NCI-H1105 (cell line): ENCODE measurements at places on chromosomes 13 and 19.

GRCh38 chr19:3333662-3334061 lies 32.7 kb upstream of the NFIC start:
- DNase-seq, result no peak

DNA sequence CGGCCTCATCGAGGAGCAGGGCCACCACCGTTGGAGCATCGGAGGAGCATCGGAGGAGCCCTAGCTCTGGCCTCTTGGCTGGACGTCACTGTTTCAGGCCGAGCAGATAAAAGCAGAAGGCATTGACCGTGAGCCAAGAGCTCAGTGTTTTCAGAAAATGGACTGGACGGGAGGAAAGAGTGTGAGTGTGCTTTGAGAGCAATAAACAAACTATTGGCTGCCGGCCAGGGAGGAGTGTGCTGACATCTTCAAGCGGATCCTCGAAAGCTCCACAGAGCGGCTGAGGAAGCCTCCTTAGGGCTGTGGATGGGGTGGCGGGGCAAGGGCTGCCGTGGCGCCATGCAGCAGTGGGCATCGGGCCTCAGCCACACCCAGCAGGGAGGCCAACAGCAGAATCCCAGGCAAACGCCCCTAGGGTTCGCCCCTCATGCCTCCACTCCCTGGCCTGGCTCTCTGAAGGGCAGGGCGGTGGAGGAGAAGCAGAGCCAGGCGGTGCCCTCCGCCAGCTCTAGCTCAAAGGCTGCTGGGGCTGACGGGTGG lies 41.8 kb downstream of the IRS2 start:
- peak; percentile 85 for DNase-seq

- no peak for DNase-seq
Measured at GRCh38 chr13:51943721-51944120, 67.5 kb downstream of the ATP7B start.

DNA sequence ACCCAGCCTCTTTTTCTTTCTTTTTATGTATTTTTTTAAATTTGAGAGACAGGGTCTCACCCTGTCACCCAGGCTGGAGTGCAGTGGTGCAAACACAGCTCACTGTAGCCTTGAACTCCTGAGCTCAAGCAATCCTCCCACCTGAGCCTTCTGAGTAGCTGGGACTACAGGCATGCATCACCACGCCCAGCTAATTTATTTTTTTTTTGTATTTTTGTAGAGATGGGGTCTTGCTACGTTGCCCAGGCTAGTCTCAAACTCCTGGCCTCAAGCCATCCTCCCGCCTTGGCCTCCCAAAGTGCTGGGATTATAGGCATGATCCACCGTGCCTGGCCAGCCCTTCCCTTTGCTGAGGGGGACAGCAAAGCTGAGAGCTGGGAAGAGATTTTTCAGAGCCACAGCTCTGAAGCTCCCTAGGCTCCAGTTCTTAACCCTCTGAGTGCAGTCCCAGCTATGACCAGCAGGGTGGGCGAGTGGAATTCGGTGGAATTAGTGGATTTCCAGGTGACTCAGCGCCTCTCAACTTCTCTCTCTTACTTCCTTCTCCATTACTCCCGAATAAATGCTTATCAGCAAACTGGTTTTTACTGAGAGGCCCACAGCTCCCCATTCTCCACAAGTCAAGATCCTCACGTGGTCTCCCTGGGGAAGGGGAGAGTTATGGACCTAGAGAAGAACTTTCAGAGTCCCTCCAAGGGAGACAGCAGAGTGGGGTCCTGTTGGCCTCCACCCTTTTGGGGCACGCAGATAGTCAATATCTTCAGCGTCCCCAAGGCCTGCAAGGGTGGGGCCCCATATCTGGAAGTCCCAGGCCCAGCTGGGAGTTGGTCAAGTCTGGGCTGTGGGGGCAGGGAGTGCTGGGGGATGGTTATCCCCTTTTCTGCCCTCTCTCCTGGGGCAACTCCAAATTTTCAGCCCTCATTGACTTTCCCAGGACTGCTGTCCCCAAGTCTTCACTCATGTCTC lies 1.2 kb downstream of the BLVRB start:
- DNase-seq, result peak; percentile 41

DNA sequence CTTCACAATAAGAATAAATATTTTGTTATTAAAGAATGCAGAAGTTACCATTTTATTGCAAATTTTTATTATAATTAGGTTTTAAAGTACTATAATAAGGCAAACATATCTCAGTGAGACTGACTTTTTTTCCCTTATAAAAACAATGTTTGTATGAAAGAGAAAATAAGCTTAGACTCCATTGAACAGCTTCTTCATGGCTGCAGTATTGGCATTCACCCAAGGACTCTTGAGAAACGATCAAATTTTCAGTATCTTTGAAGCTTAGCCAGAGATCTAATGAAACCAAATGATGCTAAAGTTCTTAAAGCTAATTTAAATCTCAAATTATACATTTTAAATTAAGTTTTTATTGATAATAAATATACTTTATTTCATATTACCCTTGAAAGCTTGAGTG lies 128.3 kb downstream of the GGACT start:
- DNase-seq, result no peak

GRCh38 chr13:48317511-48318376 lies 14.2 kb downstream of the RB1 start:
- DNase-seq, result no peak

DNA sequence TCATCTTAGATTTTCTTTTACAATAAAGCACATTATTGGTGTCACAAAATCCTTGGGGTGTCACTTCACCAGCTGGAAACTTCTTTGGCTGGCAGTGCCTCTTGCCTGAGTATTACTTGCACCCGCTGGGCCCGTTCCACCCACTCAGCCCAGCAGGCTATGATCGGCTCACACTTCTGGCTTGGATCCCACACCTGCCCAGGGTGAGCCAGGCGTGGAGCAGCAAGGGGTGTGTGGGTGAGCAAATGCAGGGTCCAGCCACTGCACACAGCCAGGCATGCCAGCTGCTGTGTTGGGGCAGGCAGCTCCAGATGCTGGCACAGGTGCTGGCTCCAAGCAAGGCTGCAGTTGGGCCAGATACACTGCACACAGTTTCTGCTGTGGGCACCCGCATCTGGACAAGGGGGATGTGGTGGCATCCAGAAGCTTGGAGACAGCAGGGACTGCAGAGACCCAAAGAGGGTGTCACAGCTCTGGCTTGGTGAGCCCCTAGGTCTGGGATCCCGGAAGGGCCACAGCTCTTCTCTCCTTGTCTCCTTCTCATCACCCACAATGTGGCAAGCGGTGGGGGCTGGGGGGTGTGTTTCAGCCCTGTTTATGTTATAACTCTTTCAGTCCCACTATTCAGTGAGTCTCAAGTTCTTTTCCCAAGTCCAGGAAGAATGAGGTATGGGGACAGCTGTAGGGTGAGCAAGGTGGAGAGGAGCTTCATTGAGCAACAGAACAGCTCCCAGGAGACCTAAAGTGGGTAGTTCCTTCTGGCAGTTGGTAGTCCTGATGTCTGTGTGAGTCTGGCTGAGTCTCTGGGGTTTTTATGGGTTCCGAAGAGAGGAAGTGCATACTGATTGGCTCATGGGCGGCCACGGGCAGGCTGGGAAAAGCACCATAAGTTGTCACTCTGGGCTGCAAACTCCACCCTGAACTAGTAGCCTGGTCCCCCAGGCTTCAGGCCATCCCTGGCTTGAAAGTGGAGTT lies 25.3 kb upstream of the TBC1D4 start:
- DNase-seq, result peak; percentile 44

DNA sequence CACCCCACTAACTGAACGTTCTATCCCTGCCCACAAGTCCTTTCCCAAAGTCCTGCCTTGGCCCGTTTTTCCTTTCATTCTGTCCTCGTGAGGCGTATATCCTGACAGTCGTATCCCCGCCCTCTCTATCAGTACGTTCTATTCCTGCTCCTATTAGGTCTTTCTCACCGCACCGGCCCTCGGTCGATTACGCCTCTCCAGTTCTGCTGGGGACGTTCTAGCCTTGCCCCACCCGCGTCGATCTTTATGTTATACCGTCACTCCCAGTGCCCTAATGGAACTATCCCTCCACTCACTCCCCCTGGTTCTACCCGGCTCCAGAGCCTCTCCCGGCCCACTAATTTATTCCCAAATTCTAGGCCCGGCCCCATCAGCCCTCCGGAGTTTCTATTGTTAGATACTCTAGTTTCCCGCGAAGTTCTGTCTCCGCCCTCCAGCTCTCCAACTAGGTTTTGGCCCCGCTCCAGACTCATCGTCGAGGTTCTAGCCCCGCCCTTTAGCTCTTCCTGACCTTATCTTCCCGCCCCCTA lies 2.0 kb downstream of the PLAUR start:
- DNase-seq, result no peak

DNA sequence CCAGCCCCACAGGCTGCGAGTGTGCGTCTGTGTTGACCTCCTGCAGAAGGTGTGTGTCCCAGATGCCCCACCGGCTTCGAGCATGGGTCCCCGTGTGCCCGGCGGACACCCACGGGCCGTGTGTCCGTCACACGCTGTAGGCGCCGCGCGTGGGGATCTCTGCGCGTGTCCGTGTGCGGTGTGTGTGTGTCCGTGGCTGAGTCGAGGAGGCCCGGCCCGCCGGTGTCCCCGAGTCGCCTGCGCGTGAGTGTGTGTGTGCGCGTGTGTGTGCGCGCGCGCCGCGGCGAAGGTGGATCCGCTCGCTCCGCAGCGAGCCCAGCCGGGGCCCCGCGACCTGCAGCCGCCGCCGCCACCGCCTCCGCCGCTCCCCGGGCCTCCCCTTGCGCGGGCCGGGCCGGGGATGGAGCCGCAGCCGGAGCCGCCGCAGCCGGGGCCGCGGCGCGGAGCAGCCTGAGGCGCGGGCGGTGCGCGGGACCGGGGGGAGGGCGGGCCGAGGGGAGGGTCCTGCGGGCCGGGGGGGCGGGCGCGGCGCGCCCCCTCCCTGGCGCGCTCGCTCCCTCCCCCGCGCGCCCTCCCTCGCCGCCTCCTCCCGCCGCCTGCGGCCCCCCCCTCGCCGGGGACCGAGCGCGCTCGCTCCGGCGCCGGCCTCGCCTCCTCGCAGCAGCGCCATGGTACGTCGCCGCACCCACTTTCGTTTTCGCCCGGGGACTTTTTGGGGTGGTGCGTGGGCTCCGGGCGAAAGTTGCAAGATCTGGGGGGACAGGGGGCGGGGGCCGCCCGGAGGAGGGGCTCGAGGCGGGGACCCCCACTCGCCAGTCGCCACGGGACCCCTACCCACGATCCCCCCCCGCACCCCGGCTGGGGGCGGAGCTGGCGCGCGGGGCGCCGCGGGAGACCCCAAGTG lies 7.1 kb upstream of the NFIC start:
- no peak for DNase-seq

DNA sequence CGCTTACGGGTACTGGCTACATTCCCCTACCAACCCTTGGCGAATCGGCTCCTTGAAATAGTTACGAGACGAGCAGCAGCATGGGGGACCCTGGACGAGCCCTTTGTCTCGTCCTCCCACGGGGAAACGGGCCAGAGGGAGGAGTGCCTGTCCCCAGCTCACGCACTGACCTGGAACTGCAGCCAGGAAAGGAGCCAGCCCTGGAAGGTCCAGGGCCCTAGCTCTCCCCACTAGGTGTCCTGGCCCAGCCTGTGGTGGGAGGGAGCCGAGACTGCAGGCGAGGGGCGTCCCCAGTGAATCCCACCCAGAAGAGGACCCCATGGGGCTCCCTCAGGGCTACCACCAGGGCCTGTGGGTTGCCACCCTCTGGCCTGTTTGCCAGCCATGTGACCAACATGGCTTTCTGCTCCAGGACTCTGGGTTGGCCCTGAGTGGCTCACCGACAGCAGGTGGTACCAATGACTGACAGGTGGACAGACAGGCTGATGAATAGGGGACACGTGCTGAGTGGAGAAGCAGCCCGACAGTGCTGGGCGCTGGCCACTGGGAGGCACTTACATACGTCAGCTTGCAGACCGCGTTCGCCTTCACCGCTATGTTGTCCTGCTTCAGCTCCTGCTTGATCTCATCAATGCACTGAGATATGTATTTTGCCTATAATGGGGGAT lies 13.2 kb downstream of the AP3D1 start:
- no peak for DNase-seq

GRCh38 chr19:10292789-10293636 lies 3.3 kb downstream of the ICAM5 start:
- no peak for DNase-seq

DNA sequence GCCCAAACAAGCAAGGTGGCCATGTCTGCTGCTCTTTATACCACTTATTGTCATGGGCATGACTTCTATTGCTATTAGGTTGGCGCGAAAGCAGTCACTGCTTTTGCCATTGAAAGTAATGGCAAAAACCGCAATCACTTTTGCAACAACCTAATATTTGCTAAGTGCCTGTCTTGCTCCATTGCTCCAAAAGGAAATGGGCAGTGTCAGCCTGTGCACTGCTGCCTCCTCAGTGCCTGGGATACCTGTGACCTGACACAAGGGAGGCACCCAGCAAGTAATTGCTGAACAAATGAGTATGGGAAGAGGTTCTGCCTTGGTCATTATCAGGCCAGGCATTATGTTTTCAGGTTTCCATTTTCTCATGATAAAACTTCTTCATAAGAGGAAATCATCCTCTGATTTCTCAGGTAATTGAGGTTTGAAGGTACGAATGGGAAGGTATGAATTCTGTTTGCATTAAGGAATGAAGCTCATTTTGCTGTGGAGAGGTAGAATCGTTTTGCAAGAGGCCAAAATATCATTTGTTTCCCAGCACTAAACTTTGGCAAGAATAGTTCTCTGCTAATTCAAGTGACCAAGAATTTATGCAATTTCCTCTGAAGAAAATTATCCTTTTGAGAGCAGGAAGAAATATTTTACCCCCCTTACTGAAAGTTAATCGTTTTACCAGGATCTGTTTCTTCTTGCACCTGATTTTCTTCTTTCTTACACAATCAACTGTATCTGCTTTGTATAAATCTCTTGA lies 128.4 kb upstream of the SPRY2 start:
- DNase-seq, result no peak

DNA sequence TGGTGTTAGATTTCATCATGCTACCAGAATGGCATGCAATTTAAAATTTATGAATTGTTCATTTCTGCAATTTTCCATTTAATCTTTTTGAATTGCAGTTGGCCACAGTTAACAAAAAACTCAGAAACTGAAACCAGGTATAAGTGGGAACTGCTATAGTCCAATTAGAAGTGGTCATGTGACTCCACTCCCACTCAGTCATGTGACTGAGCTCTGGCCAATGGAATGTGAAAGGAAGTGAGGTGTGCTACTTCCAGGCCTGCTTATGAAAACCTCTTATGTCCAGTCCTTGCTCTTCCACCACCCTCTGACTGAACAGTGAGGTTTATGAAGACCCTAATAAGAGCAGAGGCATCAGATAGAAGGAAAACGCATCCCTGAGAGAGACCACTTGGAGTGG lies 47.0 kb downstream of the DLEU7 start:
- no peak for DNase-seq

DNA sequence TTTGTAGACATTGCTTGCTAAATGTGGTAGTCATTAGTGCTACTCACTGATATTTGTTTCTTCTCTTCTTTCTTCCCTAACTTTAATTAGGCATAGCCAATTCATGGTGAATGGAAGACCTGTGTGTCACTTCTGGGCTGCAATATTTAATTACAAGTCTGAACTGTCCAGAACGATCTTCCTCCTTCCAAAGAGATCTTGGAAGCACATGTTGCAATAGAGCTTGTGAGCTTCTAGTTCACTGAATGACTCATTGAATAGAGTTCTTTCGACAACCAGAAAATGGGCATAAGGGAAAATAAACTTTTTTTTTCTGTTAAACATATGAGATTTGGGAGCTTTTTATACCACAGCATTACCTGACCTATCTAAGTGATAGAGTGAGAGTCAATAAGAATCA lies 1264.6 kb downstream of the PCDH9 start:
- no peak for DNase-seq

GRCh38 chr13:93145199-93145598 lies 81.4 kb upstream of the GPC6 start:
- no peak for DNase-seq

- no peak for DNase-seq
Measured at GRCh38 chr13:111880185-111880584, 186.8 kb upstream of the SOX1 start.
